Activated B cell treated with CpG ODN at 0.5 μM for 24 hours (primary cell): ENCODE measurements at places on chromosomes 1 and 21. TPM values are rescaled to one million over a fixed set of nuclear protein-coding genes. Genes with fewer than 3 reads are reported as not detected.
A peak's percentile ranks its signal among the peaks of the same experiment; 100 is the strongest.

GRCh38 chr1:22841860-22842281 lies 130.8 kb downstream of the LACTBL1 start:
- H3K4me1 ChIP-seq: peaks cover 3% of the 10 kb centered on the region
- no peak overlapping the region for H3K4me3 ChIP-seq
- DNase-seq: no peak
- no peak overlapping the region for H3K27ac ChIP-seq

- no peaks in the 10 kb centered on the region for H3K36me3 ChIP-seq
- no peak overlapping the region for H3K4me3 ChIP-seq
- no peaks in the 10 kb centered on the region for H3K4me1 ChIP-seq
- H3K27ac ChIP-seq: no peak overlapping the region
- no peak for DNase-seq
- H3K27me3 ChIP-seq: no peaks in the 10 kb centered on the region
Observed at GRCh38 chr1:87530042-87530807, 201.5 kb downstream of the LMO4 start.

DNA sequence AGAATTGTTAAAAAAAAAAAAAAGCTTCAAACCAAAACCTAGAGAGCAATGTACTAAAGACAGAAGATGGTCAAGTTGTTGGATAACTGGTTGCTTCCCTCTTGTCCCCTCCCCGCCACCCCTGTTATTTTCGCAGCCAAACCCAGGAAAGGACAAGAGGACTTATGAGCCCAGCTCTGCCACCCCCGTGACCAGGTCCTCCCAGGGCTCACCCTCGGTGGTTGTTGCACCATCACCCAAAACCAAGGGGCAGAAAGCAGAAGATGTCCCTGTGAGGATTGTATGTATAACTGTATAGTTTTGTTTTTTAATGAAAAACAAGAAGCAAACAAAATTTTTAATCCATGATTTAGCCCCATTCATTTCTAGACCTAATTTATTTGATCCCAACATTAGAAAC lies 69.4 kb downstream of the VPS26C start:
- peaks cover 88% of the 10 kb centered on the region for H3K36me3 ChIP-seq
- no peak overlapping the region for H3K27ac ChIP-seq
- DNase-seq: no peak
- H3K4me1 ChIP-seq: no peaks in the 10 kb centered on the region
- no peak overlapping the region for H3K4me3 ChIP-seq

DNA sequence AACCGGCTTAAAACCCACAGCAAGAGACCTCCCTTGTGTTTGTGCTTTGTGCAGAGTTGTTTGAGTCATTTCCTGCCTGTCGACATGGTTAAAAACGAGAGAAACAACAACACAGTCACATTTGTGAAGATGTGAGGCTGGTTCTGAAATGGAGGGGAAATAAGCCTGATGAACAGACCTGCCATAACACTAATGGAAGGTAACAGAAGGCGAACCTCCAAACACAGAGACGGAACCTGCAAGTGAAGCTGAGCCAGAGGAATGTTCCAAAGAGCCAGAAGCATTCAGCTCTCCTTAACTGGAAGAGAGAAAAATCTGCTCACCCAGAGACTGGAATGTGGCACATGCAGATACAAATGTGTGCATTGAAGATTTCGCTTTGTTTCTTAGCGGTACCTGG lies 53.2 kb upstream of the RAVER2 start:
- no peak overlapping the region for H3K4me3 ChIP-seq
- H3K36me3 ChIP-seq: no peaks in the 10 kb centered on the region
- no peak for DNase-seq
- no peak overlapping the region for H3K27ac ChIP-seq
- H3K27me3 ChIP-seq: peaks cover 2% of the 10 kb centered on the region

- H3K4me3 ChIP-seq: peak overlapping the region; percentile 69
- peaks cover 23% of the 10 kb centered on the region for H3K36me3 ChIP-seq
- H3K27me3 ChIP-seq: no peaks in the 10 kb centered on the region
- peak overlapping the region; percentile 90 for H3K27ac ChIP-seq
- DNase-seq: no peak
- peaks cover 93% of the 10 kb centered on the region for H3K4me1 ChIP-seq
Observed at GRCh38 chr1:230125640-230126528, 58.8 kb downstream of the GALNT2 start.

GRCh38 chr21:37385179-37385765 lies 18.7 kb downstream of the DYRK1A start:
- no peak overlapping the region for H3K27ac ChIP-seq
- no peak overlapping the region for H3K4me3 ChIP-seq
- H3K4me1 ChIP-seq: peaks cover 90% of the 10 kb centered on the region
- H3K27me3 ChIP-seq: no peaks in the 10 kb centered on the region
- H3K36me3 ChIP-seq: peaks cover 10% of the 10 kb centered on the region
- no peak for DNase-seq

GRCh38 chr1:42957880-42958487 lies 684 bp downstream of the SLC2A1 start:
- H3K36me3 ChIP-seq: peaks cover 29% of the 10 kb centered on the region
- H3K27ac ChIP-seq: peak overlapping the region; percentile 93
- H3K27me3 ChIP-seq: peaks cover 1% of the 10 kb centered on the region
- DNase-seq: peak; percentile 71

DNA sequence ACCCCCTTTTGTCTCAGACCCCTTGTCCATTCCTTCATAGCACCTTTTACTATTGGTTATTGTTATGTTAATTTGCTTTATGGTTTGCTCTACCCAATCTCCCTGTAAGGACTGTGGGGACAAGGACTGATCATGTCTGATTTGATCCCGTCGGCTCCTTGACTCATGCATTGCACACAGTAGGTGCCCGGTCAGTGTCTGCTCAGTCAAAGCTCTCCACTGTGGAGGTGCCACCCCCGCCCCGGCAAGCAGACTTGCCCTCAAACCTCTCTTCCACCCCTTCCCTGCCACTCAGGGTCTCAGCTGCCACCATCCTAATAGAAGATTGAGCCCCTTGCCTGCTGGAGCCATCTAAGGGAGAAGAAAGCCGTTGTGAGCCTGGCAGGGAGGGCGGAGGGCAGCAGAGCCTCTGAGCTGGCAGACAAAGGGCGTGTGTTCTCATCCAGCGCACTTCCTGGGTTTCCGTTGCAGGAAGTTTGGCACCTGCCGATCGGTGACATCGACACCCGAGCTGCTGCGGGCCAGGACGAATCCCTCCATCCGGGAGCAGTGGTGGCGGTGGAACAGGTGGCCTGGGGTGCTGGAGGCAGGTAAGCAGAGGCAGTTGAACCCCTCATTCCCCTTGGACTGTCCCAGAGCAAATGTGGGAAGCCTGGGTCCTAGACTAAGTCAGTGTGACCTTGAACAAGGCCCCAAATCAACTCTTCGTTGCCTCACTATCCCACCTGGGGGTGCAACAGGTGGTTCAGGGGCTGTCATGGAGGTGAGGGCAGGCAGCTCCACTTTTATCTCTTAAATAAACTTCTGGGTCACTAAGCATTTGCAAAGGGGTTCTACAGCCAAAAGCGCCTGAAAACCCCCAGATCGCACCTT lies 2.2 kb upstream of the FBLIM1 start:
- DNase-seq: no peak
- H3K36me3 ChIP-seq: no peaks in the 10 kb centered on the region
- H3K27ac ChIP-seq: no peak overlapping the region
- peaks cover 18% of the 10 kb centered on the region for H3K4me1 ChIP-seq
- H3K27me3 ChIP-seq: peaks cover 33% of the 10 kb centered on the region
- H3K4me3 ChIP-seq: no peak overlapping the region

DNA sequence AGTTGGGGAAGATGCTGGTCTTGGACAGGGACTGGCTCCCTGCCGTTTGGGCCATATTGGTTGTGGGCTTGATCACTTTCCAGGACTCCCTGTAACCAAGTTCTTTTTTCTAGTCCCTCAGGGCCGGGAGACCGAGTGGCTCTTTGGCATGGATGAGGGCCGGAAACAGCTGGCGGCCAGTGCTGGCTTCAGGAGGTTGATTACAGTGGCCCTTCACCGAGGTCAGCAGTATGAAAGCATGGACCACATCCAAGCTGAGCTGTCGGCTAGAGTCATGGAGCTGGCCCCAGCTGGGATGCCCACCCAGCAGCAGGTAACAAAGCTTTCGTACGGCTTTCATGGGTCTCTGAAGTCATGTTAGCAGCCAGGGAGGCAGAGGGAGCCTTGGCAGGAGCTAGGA lies 4.3 kb downstream of the METTL13 start:
- H3K36me3 ChIP-seq: peaks cover 80% of the 10 kb centered on the region
- H3K27me3 ChIP-seq: no peaks in the 10 kb centered on the region
- peaks cover 38% of the 10 kb centered on the region for H3K4me1 ChIP-seq
- no peak overlapping the region for H3K4me3 ChIP-seq
- no peak for DNase-seq
- H3K27ac ChIP-seq: no peak overlapping the region

DNA sequence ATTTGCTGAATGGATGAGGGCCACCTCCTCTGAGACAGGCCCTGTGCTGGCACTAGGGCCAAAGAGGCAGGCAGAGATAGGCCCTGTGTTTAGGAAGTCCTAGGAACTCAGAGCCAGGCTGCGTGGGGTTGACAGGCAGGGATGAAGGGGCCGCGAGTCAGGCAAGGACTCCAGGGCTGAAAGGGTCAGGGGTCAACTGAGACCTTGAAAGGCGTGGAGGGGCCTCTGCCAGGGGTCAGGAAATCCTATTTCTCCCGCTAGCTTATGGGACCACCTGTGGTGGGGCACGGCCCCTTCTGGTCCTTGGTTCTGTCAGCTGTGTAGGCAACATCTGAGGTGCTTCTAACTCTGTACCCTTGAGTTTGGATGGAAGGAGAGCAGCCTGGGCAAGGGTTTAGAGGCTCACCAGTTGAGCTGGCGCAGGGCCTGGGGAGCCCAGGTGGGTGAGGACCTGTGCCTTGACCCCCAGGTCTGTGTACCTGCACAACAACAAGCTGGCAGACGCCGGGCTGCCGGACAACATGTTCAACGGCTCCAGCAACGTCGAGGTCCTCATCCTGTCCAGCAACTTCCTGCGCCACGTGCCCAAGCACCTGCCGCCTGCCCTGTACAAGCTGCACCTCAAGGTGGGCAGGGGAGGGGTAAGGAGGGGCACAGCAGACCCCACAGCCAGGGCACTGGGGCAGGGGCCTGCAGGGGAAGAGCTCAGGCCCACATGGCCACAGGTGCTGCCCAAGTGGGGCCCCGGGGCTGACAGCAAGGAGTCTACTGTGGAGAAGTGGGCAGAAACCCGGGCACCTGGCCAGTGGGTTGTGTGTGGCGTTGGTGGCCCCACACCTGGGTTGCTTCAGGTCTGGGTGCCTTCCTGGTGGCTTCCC lies 14.9 kb downstream of the PODN start:
- H3K4me3 ChIP-seq: no peak overlapping the region
- no peaks in the 10 kb centered on the region for H3K36me3 ChIP-seq
- no peak overlapping the region for H3K27ac ChIP-seq
- DNase-seq: no peak

DNA sequence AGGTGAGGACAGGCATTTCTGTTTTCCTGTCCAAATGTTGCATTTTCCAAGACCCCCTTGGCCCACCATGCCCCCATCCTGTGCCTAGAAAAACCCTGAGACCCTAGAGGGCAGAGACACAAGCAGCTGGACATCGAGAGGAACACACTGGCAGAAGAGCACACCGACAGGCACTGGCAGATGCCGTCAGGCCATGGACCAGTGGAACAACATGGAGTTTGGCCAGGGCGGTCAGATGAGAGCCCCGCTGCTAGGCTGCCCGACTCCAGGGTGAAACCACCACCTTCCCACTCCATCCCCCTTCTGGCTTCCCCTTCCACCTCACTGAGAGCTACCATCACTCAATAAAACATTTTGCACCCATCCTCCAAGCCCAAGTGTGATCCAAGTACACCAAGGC lies 438.4 kb downstream of the SIPA1L2 start:
- H3K4me1 ChIP-seq: no peaks in the 10 kb centered on the region
- no peak overlapping the region for H3K27ac ChIP-seq
- H3K4me3 ChIP-seq: no peak overlapping the region
- no peaks in the 10 kb centered on the region for H3K36me3 ChIP-seq

GRCh38 chr1:72010094-72010431 lies 272.3 kb downstream of the NEGR1 start:
- no peak overlapping the region for H3K4me3 ChIP-seq
- no peak for DNase-seq
- no peaks in the 10 kb centered on the region for H3K4me1 ChIP-seq
- H3K36me3 ChIP-seq: no peaks in the 10 kb centered on the region
- H3K27ac ChIP-seq: no peak overlapping the region

DNA sequence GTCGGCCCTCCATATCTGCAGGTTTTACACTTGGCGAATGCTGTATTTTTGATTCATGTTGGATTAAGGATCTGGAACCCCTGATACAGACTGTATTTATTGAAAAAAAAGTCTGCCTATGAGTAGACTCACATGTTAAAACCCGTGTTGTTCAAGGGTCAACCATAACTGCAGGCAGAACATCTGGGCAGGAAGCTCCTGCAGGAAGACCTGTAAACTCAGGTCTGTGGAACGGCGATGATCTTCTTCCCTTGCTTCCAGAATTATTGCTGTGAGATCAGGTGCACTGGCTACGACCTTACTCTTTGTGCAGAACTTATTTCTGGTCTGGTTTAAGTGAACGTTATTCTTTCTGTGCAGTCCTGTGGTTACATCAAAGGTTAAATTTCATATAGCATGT lies 96.6 kb downstream of the DISC1 start:
- no peak overlapping the region for H3K4me3 ChIP-seq
- no peaks in the 10 kb centered on the region for H3K27me3 ChIP-seq
- H3K36me3 ChIP-seq: no peaks in the 10 kb centered on the region

- H3K36me3 ChIP-seq: peaks cover 12% of the 10 kb centered on the region
- H3K27me3 ChIP-seq: no peaks in the 10 kb centered on the region
- H3K4me3 ChIP-seq: no peak overlapping the region
- H3K4me1 ChIP-seq: peaks cover 13% of the 10 kb centered on the region
Observed at GRCh38 chr1:6012529-6013318, 20.5 kb upstream of the NPHP4 start.

DNA sequence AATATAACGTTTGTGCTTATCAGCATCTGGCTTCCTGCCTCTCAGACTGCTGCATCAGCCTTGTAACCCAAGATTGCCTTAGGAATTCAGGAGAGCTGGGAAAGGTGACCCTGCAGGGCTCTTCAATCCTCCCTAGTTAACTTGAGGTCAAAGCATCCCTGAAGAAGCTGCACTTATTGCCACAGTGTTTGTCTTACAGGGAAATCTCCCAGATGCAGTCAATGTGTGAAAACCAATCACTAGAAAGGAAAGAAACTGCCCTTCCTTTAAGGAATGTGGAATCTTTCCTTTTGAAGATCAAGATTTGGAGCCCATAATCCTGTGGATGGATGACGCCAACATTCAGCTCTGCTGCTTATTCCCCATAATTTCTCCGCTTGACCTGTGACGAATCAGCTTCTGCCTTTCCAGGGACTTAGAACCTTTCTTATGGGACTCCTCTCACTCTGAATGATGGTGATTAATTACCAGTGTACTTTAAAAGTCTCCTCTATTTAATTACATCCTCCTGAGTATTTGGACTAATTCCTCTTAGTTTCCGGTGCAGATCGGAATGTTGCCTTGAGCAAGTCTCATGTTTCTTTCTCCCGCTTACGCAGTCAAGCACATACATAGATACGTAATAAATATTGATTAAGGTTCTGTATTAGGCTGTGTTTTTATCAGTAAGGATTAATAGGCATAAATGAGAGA lies 14.4 kb downstream of the ADAMTS5 start:
- H3K4me1 ChIP-seq: no peaks in the 10 kb centered on the region
- H3K4me3 ChIP-seq: no peak overlapping the region
- no peak overlapping the region for H3K27ac ChIP-seq
- no peaks in the 10 kb centered on the region for H3K36me3 ChIP-seq

Gene MIXL1
- total RNA-seq: 0.75 and 0.93 TPM in 2 replicates

Gene BSND
- total RNA-seq: 0.05 TPM in 1 of 2 replicates, not detected in the other

Gene DNAH14
- not detected in 2 replicates for total RNA-seq

Gene DENND4B
- total RNA-seq: 217 and 257 TPM in 2 replicates

Gene COL9A2
- total RNA-seq: 5.5 and 5.7 TPM in 2 replicates

Gene PGBD5
- not detected in 2 replicates for total RNA-seq

Gene ESPN
- total RNA-seq: 0.18 TPM in 1 of 2 replicates, not detected in the other

Gene CELA2A
- total RNA-seq: not detected in 2 replicates

Gene NOS1AP
- total RNA-seq: not detected in 2 replicates

Gene GJA8
- total RNA-seq: not detected in 2 replicates

Gene FAM177B
- total RNA-seq: 3.5 and 3.8 TPM in 2 replicates

Gene SESN2
- 19.5 and 19.8 TPM in 2 replicates for total RNA-seq

Gene WNT3A
- total RNA-seq: not detected in 2 replicates

Gene OR14C36
- not detected in 2 replicates for total RNA-seq

Gene PRAMEF5
- total RNA-seq: not detected in 2 replicates
